ENCODE measurements at places on chromosomes 2 and 18. TPM values are rescaled to one million over a fixed set of nuclear protein-coding genes. Genes with fewer than 3 reads are reported as not detected.
A peak's percentile ranks its signal among the peaks of the same experiment; 100 is the strongest.

DNA sequence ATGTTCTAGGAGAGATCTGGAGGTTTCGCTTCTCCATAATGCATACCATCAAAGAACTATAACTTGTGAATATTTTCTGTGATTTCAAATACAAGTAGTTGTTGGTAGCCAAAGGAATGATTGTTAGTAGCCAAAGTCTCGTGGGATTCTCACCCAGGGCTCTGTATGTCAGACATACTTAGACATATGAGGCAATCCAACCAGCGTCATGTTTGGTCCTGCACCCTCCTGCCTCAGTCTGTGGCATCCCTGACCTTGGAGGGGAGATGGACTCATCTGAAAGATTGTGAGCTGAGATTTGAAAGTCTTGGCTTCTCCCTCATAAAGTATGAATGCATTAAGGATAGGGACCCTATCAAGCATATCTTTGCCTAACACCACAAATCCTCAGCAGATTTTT is 81.2 kb downstream of the CTIF start:
- no peak for DNase-seq

DNA sequence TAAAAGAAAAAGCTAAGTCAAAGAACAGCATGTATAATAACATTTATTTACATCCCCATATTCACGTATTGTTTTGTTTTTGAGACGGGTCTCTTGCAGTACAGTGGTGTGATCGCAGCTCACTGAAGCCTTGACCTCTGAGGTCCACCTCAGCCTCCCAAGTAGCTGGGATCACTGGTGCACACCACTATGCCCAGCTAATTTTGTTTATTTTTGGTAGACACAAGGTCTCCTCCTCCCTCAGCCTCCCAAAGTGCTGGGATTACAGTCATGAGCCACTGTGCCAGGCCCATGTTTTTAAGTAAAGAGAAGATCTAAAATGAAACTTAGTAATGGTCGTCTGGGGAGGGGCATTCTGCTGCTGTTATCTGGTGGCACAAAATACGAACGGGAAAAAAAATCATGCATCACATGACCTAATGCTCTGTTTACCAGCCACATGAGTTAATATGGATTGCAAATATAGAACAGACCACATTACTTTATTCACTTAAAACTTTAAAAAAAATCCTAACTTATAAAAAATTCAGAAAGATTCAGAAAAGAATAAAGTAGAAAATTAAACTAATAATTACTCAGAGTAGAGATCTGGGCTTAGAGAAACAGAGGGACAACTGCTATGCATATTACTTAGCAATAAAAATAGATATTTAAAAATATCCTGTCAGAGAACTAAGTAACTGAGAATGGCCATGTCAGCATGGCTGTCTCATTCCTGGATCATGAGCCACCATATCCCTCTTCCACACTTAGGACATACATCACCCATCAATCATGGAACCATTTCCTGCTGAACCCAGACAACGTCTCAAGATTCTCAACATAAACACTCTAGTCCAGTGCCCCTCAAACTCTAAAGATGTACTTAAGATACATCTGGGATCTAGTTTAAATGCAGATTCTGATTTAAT is 7.3 kb downstream of the MMADHC start:
- DNase-seq, result no peak

ARHGAP15 gene
- total RNA-seq, result not detected

CHRNG gene
- total RNA-seq, result 3.5 TPM

DNA sequence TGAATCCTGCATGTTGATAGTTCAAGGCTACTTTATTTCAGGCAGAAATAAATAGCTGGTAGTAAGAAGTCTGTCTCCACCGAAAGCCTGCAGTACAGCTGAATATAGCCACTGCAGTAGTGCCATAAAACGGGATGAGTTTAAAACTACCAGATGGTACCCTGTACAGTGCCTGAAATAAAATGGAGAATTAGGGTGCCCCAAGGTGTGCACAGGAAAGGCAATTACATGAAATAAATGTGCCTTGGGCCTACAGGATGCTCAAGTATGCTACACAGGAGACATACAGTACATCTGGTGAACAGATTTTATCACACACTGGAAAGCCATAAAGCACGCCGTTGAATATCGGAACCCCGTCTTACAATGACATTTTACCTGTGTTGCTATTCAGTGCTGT is 447.7 kb upstream of the HNRNPA3 start:
- no peak for DNase-seq

DNA sequence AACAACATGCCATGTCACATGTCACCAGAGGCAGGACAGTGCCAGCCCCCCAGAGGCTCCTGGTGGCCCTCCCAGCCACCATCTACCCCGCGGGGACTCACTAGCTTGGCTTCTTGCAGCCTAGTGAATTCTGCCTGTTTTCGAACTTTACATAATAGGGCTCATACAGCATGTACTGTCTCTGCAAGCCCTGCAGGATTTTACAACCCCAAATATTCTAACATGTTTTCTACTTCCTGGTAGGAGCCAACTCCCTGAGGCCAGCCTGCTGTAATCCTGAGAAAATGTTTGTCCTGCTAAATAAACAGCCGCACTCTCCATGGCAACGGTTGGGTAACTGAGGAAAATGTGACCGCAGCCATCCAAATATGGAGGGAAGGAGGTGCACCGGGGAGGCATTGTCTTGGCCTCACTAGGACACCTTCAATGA is 2.7 kb downstream of the PER2 start:
- no peak for DNase-seq

ZAP70 gene
- 1.3 TPM for total RNA-seq

RBFA gene
- 94.6 TPM for total RNA-seq

DNA sequence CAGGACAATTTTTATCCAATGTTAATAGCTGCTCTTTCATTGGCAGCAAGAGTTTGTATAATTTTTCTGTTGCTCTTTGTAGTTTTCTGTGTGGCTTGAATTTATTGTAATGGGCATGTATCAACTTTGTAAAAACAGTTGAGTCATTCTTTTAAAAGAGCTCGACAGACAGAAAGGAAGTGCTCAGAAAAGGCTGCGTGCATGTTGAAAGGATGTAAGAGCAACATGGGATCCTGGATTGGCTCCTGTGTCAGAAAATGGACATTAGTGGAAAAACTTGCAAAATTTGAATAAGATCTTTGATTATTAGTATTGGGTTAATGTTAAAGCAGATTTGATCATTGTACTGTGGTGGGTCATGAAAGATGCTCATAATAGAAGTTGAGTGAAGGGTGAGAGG is 93.3 kb upstream of the CDC42EP3 start:
- DNase-seq, result no peak

GRCh38 chr2:27889774-27890145 is 427 bp downstream of the RBKS start:
- no peak for DNase-seq

GRCh38 chr2:197121255-197121654 is 189.3 kb downstream of the ANKRD44 start:
- DNase-seq, result no peak

FBXO48 gene
- 0.81 TPM for total RNA-seq

AFTPH gene
- 13.3 TPM for total RNA-seq

- no peak for DNase-seq
Measured at GRCh38 chr2:45153121-45153520, 143.9 kb upstream of the SIX2 start.

CFC1 gene
- 1.8 TPM for total RNA-seq

- DNase-seq, result no peak
Measured at GRCh38 chr2:177396703-177397460, 4.3 kb downstream of the AGPS start.

DNA sequence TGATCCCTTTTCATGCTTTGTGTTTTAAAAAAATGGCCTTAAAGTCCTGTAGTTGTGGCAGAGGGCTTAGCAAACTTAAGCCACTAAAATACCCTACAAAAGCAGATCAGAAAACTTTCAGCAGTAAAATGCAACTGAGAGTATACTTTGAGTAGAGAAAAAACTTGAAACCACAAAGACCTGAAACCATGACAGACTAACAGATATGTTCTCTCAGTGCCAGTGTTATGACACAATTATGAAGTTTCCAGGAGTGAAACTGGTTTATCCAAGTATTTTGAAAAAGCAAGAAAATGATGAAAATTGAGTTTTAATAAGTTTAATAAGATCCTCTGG is 74.5 kb downstream of the SPRED2 start:
- no peak for DNase-seq

GRCh38 chr18:52459890-52460289 is 119.9 kb downstream of the DCC start:
- no peak for DNase-seq

GEN1 gene
- total RNA-seq, result 44.4 TPM

GRCh38 chr2:127674241-127675209 is 805 bp downstream of the LIMS2 start:
- DNase-seq, result peak; percentile 55

GRCh38 chr2:207558079-207558491 is 28.3 kb downstream of the CREB1 start:
- no peak for DNase-seq

DNA sequence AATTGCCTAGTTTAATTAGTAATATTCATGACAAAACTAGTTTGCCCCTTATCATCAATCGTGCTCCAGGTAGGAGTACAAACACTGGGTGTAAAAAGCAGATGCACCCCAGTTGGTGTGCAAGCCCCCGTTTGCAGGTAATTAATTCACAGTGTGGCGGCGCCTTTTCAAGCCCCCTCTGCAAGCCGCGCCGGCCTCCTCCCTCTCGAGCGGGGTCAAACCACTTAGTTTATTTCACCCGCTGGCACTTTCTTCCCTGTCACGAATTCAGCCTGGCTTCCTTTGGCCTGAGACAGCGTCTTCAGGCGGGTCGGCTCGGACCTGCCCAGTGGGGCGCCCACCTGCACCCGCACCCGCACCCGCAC is 64.7 kb upstream of the MAPRE2 start:
- no peak for DNase-seq

MGAT4A gene
- 35.8 TPM for total RNA-seq

- no peak for DNase-seq
Measured at GRCh38 chr2:51997571-51997970, 965.6 kb upstream of the NRXN1 start.

- no peak for DNase-seq
Measured at GRCh38 chr18:10718809-10719208, 193.0 kb downstream of the NAPG start.

C2orf72 gene
- 0.42 TPM for total RNA-seq

DNA sequence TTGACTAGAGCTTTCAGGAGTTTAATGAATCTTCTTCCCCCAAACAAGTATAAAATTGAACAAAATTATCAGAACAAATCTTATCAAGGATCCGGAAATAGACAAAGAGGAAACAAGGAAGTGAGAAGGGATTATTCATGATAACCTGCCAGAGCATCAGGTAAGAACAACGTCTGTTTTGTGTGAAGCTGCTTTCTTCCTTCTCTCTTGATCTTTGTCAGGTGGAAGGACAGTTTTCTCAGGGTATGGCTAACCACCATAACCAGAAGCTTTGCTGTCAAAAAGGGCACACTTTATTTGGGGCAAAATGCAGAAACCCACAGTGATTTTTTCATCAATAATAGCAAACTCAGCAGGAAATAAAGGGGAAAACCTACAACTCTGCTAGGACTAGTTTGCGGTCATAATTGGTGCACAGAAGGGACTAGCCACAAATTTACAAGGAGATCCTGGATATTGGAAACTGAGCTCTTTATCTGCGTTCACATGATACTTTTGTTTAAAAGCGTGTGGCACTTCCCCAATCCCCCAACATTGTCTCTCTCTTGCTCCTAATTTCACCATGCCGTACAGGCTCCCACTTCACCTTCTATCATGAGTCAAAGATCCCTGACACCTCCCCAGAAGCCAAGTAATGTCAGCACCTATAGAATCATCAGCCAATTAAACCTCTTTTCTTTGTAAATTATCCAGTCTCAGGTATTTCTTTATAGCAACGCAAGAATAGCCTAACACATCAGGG is 124.2 kb downstream of the FSIP2 start:
- DNase-seq, result no peak

- no peak for DNase-seq
Measured at GRCh38 chr18:58593938-58594337, 35.0 kb downstream of the ALPK2 start.

DNA sequence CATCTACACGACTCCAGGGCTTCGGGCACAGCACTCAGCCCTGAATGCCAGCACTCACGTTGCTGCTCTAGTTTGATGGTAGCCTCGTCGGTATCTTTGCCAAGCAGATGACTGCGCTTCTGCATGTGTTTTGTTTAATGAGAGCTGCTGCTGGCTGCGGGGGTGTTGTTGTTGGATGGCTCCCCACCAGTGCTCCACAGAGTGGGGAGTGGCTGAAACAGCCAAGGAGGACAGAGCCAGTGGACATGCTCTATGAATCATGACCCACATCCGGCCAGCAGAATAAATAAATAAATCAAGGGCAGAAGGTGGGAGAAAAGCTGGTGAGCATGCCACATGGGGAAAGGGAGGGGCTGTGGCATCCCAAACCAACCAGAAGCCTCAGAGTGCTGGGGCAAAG is 131.2 kb upstream of the SOX11 start:
- no peak for DNase-seq

- DNase-seq, result no peak
Measured at GRCh38 chr2:61117534-61117933, 44.5 kb upstream of the C2orf74 start.

- DNase-seq, result no peak
Measured at GRCh38 chr18:63829886-63830285, 54.7 kb downstream of the SERPINB7 start.

DNA sequence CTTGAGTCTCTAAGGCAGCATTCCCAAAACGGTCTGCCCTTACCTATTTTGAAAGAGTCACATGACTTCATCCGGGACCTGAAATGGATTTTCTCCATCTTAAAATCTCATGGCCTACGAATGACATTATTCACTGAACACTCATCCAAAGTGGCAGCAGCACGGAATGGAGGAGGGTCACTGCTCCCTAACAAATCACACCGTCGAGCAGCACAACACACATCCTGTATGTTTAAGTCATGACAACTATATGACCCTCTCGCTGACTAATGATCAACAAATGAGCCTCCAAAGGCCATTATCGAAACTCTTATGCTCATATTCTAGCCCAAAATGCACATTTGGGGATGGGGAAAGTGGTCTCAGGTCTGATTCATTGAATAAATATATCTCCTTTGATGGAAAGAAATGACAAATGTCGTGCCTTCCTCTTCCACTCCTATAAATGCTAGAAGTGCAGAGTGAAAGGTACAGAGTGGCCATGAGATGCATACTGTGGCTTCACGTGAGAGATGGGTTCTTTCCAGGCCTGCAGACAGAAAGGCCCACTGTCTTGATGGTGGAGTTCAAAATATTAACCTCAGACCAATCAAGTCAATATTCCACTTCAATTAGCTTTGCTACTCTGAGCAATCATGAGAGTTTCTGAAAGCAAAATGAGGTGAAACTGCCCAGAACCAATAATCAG is 70.8 kb downstream of the C2orf76 start:
- DNase-seq, result no peak

DNA sequence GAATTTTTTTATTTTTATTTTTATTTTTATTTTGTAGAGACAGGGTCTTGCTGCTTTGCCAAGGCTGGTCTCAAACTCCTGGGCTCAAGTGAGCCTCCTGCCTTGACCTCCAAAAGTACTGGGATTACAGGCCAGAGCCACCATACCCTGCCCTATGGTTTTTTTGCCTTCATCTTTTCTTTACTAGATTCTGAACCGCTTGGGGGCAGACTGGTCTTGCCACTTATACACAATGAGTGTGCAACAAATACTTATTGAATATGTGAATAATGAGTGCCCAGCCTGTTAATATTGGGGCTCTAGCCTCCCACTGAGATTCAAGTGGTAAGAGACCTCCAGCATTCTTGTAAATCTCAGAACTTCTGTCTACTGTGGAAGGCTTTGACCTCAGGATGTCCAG is 3.9 kb downstream of the NCK2 start:
- DNase-seq, result no peak
